Mesendoderm (in vitro differentiated cells): ENCODE measurements at places on chromosomes 12 and 14.
A peak's percentile ranks its signal among the peaks of the same experiment; 100 is the strongest.

DNA sequence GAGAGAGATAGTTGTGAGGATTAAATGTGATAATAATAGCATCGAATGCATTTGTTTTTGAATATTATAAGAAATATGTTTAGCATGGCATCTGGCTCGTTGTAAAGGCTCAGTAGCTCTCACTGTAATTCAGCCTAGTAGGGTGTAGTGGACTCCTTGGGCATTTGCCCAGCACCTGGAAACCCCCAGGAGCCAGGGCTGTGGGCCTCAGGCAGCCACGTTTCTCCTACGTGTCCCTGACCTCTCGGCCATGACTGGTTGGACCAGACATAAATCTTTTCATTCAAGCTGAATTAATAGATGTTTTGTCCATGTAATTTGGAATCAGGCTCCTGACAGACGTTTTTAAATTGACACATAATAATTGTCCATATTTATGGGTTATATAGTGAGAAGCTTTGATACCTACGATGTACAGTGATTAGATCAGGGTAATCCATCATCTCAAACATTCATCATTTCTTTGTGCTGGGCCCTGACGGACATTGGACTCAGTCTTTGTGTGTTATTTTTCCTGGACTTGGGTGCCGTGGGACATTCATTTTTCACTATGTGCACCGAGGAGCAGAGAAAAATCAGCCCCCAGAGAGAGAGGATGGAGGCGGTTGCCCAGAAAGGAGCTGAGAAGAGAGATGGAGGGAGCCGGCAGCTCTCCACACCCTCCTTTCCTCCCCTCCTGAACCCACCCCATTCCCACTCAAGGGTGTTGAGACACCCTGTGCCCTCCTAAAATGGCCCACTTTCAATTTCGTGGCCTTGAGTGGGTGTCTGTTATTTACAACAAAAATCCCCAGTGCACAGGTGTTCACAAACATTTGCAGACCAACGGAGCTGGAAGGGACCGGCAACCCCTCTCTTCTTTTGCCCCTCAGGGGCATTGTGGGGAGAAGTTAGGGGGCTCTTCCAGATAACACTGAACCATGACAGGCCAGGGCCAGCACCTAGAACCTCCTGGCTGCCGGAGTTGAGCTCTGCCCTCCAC is 296.4 kb downstream of the DPF3 start:
- no peak for DNase-seq

- no peak for DNase-seq
These were observed 9.6 kb downstream of the PTPRB start for GRCh38 chr12:70627677-70628076.

- DNase-seq, result no peak
These were observed 40.2 kb downstream of the SPRING1 start for GRCh38 chr12:116697716-116698115.

GRCh38 chr12:26425587-26426260 is 230.4 kb downstream of the SSPN start:
- DNase-seq, result no peak

DNA sequence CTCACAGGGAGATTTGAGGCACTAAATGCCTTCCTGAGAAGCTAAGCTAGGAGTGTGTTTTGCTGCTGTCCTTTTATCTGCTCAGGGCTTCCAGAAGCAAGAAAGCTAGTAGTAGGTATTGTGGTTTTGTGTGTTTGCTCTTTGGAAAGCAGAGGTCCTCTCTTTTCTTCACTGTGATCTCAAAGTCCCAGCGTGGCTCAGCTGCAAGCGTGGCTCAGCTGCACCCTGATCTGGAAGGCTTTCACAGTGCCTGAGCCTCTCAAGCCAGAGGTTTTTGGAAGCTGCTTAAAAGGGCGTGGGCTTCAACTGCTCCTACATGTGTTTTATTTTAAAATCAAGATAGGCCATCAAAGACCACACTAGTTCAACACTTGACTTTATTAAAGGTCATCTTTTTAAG is 337.4 kb upstream of the RGS6 start:
- no peak for DNase-seq

GRCh38 chr12:71935594-71935993 is 3.1 kb upstream of the TPH2 start:
- DNase-seq, result no peak

- DNase-seq, result no peak
These were observed 74.2 kb downstream of the KICS2 start for GRCh38 chr12:64147875-64148274.

DNA sequence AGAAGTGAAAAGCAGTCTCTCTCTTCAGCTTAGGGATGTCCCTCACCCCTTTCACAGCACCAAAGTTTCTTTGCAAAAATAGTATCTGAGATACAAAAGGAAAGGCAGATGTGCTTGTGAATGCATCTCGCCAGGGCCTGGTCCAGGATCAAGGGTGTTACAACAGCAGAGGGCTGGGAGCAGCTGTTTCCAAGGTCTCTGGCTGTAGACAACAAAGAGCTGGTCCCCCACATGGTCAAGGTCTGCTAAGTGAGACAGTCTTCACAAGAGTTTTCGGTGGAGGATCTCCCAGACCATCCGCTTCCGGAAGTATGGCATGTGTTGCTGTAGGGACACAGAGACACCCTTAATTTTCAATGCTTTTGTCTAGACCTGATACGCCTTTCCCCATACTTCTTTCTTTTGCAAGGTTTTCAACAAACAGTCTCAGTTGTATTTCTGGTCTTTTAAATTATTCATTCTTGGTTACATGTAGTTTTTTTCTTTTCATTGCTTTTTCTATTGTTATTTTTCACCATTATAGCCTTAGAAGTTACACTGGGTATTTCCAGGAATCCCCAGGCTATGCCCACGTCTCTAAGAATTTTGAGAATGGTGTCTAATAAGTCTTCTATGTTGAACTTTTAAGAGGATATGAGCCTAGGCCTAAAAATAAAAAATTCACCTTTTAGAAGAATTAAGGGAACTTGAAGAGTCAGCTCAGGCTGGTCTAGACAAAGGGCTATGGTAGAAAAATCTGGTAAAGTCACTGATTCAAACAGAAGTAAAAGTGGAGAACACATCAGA is 41.0 kb upstream of the COL2A1 start:
- no peak for DNase-seq

GRCh38 chr14:79690960-79691359 is 520.3 kb downstream of the DIO2 start:
- DNase-seq, result no peak

GRCh38 chr12:6899837-6900519 is 4.6 kb upstream of the LRRC23 start:
- DNase-seq, result peak; percentile 78

GRCh38 chr14:54652188-54652587 is 85.3 kb downstream of the SAMD4A start:
- peak; percentile 99 for DNase-seq

DNA sequence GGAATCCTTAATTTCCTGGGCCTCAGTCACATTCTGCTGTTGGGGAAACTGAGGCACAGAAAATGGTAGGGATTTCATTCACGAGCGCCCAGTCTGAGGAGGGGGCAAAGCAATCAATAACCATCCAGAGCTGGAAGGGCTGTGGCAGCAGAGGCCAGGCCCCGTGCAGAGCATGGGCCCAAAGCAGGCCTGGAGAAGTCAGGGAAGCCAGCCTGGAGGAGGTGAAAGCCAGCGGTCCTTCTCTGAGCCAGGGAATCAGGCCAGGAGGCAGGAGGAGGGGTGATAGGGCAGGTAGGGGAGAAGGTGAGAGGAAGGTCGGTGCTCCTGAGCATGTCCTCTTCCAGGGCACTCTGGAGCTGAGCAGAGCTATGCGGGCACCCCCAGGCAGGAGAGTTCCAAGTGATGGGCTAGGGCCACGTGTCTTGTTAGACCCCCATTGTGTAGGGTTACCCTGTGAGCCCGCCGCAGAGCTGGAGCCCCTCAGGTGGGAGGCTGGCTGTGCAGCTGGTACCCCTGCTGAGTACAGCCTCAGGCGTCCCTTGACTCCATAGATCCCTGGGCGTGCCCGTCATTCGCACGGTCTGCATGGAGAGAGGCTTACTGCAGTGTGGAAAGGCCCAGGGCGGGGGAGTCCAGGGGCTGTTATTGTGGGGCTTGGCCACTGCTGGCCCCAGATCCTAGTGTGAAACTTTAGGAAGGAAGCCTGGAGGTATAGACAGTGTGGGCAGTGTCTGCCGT is 4.8 kb downstream of the TNFAIP2 start:
- DNase-seq, result no peak

- no peak for DNase-seq
These were observed 139.4 kb upstream of the DIO2 start for GRCh38 chr14:80350707-80351106.

DNA sequence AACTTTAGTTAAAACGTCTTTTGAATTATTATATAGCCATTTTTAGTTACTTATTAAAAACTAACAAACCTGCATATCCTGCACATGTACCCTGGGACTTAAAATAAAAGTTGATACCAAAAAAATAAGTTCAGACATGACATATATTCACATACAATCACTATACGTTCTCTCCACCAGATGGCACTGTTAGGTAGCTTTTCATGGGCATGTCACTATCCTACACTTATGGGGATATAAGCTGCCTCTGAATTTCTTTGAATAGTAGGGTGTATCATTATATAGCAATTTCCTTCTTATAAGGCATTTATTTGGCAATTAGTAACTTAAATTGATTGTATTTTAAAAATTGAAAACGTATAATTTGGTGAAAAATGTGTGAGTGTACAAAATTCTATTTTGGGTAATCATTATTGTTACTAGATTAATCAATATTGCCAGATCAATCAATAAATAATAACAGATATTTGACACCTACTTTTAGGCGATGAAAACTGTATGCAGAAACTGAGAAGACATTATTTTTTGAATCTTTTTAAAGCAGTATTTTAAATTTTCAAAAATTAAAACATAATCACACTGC is 31.8 kb upstream of the OR10A7 start:
- peak; percentile 78 for DNase-seq

DNA sequence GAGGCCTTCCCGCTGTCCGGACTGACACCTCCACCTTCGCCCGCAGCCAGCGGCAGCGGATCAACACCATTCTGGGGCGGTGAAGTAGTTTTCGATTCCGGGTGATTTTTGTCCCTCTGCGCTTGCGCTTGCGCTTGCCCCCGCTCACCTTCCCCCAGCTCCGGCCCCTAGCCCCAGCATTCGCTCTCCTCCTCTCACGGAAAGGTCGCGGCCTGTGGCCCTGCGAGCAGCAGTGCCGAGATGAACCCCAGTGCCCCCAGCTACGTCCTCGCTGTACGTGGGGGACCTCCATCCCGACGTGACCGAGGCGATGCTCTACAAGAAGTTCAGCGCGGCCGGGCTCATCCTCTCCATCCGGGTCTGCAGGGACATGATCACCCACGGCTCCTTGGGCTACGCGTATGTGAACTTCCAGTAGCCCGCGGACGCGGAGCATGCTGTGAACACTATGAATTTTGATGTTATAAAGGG is 22.7 kb upstream of the SRGAP1 start:
- no peak for DNase-seq

- no peak for DNase-seq
These were observed 20.3 kb upstream of the C12orf76 start for GRCh38 chr12:110068654-110069053.

GRCh38 chr12:69879007-69879960 is 54.3 kb downstream of the MYRFL start:
- peak; percentile 76 for DNase-seq

GRCh38 chr12:116015525-116015924 is 262.0 kb downstream of the MED13L start:
- DNase-seq, result peak; percentile 33

GRCh38 chr12:66538970-66539369 is 139.9 kb downstream of the GRIP1 start:
- peak; percentile 91 for DNase-seq

GRCh38 chr12:130401703-130402102 is 64.0 kb downstream of the PIWIL1 start:
- peak; percentile 71 for DNase-seq

GRCh38 chr14:34229140-34229539 is 232.9 kb downstream of the SPTSSA start:
- no peak for DNase-seq

GRCh38 chr14:104290756-104291122 is 152.4 kb downstream of the KIF26A start:
- DNase-seq, result no peak

GRCh38 chr14:54742492-54743350 is 159.9 kb downstream of the GCH1 start:
- no peak for DNase-seq

DNA sequence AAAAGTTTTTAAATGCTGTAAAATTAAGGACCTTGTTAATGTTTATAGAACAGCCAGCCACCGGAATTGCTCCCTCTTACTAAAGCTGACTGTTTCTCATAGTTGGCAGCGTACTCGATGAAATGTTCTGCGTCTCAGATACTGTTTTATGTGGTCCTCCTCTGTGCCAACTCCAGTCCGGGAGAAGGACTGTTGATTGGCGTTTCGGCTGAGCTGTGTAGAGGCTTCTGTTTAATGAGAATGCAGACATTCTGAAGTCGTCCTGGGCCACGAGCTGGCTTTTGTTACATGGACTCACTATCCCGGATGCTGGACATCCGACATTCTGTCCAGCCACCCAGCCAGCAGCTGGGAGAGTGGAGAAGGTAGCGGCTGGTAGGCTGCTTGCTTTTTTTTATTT is 75.4 kb downstream of the WDR20 start:
- no peak for DNase-seq

DNA sequence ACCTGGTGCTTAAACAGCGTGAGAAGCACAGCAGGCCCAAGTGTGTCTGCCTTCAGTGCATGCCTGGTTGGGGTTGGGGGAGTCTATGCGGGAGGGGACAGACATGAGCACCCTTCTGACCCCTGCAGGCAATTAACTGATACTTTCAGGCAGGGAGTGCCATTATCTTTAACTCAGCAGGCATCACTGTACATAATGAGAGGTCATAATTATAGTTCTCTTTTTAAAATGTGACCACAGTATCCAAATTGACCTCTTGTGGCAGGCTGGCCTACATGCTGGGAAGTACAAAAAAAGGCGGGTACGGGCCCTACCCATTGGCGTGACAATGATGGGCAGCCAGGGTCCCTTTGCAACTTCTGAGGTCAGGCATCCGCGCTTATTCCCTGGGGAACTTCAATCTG is 209.1 kb downstream of the FOXN3 start:
- peak; percentile 59 for DNase-seq

DNA sequence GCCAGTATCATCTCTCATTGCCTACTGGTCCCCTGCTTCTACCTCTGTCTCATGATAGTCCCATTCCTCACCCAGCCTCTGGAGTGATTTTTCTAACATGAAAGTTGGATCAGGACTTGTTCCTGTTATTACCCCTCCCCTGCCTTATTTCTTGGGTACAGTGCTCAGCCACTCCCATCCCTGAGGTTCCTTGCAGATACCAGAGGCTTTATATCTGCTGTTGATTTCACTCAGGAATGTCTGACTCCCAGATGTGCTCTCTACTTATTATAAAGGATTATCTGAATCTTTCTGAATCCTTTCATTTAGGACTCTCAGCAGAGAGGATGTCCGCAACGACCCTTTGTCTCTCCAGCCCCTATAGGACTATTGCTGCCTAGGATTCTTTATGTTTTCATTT is 111.2 kb downstream of the LRRK2 start:
- no peak for DNase-seq
